ENCODE measurements at places on chromosomes 1 and 21. TPM values are rescaled to one million over a fixed set of nuclear protein-coding genes. Genes with fewer than 3 reads are reported as not detected.

DNA sequence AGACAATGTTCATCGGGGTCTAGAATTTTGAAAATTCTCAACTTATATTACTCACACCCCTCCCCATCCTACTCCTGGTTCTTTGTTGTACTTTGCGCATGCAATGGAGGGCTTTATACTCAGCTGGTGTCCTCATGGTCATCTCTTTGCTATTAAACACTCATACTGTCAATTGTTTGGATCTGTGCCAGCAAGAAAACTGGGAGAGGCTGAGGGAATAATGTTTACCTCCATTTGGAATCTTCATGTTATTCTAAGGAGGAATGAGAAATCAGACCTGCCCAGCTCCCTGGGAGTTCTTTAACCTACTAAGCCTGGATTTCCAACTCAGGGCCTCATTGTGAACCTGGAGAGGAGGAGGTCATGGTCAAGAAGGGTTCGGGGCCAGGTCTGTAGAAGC, 143.9 kb upstream of the DNAH14 start:
- no peak for DNase-seq

GRCh38 chr1:14666962-14667650, 68.6 kb downstream of the KAZN start:
- DNase-seq: no peak

GRCh38 chr1:220031287-220031686, 15.0 kb downstream of the EPRS1 start:
- no peak for DNase-seq

CSF3R gene
- not detected for total RNA-seq

SYTL1 gene
- total RNA-seq: 3.2 TPM

DNA sequence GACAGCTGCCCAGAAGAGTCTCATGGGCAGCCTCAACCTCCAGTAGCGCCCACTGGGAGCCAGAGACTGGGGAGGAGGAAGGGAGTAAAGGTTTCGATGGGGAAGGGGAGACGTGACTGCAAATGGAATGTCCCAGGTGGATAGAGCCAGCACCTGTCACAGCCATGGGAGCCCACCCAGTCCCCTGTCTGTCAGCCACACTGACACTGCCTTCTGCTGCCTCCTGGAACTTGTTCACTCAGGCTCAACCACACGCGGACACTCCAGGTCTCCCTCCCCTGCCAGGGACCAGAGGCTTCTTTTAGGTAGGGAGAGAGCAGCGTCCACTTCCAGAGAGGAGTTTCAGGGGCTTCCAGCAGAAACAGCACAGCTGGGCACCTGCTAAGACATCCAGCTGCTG, 346.3 kb downstream of the NPHP4 start:
- no peak for DNase-seq

NEGR1 gene
- 0.51 TPM for total RNA-seq

DNA sequence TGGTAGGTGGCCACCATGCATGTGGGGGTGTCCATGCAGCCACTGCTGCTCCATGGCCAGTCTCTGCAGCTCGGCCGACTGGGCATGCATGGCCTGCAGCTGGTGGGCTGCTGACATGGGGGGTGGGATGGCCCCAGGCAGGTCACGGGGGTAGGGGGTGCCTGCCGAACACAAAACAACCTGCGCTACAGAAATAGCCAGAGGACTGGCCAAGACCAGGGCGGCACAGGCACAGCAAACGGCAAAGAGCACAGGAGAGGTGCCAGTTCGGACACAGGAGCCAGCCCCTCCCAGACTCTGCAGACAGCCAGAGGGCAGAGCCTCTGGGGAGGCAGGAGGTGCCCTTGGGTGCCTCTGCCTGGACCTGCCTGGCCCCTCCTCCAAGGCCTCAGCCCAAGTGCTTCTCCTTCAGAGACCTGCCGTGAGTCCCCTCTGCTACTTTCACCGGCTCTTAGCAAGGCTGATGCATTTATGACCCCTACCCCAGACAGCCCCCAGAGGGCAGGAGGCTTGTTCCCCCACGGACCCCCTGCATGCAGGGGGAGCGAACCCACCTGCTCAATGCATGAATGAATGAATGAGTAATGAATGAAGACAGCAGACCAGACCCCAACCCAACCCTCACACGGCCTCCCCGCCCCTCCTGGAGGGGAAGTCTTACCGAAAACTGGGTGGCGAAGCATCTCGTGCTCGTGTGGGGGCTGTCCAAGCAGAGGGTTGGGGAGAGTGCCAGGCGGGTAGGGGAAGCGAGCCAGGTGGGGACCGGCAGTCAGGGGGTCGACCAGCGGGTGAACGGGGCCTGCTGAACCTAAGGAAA, 37.7 kb downstream of the SLC45A1 start:
- DNase-seq: no peak

ITLN2 gene
- not detected for total RNA-seq

DNA sequence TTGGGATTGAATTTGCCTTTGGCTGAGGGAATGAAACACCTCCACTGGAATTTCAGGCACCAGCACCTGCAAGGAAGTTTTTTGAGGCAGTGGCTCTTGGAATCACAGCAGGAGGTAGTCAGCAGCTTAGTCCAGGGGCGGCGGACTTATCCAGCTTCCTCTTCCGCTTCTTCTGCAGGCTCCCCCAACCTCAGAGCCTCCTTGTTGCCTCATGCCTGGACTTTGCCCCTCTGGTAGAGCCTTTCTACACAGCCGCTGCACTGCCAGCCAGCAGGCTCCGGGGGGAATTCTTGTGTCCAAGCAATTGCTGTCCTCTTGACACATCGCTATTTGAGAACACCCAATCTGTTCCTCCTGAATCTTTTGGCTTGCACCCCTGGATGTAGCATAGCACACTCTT, 4.4 kb upstream of the RHEX start:
- no peak for DNase-seq

- DNase-seq: no peak
Measured at GRCh38 chr1:203403586-203403985, 52.7 kb upstream of the FMOD start.

DNA sequence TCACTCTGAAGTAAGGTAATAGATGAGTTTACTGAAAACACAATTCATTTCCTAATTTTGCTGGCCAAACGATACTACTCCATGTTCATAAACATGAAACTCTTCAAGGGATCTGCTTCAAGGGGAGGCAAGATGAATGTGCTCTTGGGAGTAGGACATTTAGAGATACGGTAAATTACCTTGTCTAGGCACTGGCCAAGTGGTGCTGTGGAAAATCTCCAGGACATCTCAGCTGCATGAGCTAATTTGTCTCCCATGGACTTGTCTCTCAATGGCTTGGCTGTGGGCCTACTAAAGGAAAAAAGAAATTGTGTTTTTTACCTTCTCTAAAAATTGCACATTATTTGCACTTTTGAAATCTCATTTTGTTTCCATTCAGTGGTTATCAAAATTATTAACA, 780.6 kb downstream of the LTN1 start:
- DNase-seq: no peak

OBSCN gene
- 25.7 TPM for total RNA-seq

- DNase-seq: no peak
Measured at GRCh38 chr1:167105271-167106118, 11.6 kb downstream of the STYXL2 start.

GRCh38 chr21:15222707-15223106, 157.9 kb upstream of the NRIP1 start:
- no peak for DNase-seq

RBM8A gene
- total RNA-seq: 206 TPM

TCHH gene
- 0.49 TPM for total RNA-seq

DNA sequence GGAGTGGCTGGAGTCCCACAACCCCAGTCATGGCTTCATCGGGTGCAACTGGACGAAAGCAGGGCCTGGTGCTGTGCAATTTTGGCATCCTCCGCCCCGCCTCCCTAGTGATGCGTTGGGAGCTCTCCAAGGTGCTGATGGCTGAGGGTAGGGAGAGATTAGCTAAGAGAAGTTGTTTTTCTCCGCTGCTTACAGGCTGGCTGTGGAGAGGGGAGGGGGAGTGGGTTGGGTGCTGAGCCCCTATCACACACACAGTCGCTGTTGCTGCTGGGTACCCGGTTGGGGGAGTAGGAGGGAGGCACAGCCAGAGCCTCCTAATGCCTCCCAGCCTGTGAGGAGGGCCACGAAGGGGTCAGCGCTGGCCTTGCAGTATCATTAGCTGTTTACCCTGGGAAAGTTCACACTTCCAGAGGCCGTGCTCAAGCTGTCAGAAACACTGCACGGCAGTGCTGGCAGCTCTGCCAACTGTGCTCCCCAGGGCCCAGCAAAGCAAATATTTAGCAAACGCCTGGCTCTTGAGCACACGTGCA, 110.0 kb downstream of the GRIK3 start:
- no peak for DNase-seq

- no peak for DNase-seq
Measured at GRCh38 chr1:210696709-210697108, 368.0 kb downstream of the HHAT start.

DNA sequence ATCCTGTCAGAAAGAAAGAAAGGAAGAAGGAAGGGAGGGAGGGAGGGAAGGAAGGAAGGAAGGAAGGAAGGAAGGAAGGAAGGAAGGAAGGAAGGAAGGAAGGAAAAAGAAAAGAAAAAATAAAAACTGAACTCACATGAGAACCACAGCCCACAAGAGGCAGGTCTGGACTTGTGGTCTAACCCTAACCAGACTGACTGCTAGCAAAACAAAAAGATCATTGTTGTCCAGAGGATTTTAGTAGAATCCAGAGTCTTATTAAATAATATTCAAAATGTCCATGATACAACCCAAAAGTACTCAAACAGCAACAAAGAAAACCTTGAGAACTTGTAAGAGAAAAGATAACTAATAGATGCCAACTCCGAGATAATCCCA, 4.7 kb upstream of the ITGB2 start:
- DNase-seq: no peak

GRCh38 chr1:11784993-11785769, 20.6 kb downstream of the MTHFR start:
- peak; percentile 81 for DNase-seq

DNA sequence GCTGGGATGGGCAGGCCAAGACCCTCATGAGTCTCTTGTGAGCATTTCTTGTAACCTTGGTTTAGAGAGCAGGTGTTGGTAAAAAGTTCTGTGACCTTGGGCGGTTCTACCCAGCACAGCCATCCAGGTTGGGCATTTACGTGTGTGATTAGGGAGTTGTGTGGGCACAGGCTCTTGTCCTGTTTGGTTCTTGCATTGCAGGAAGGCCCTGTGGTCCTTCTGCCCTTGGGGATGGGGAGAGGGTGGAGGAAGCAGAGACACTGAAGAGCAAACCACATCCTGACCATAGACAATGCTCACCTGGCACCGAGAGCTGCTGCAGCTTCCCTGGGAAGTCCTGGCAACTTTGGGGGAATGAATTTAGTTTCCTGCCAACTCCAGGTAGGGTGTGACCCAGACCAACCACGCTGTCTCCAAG, 25.6 kb downstream of the RNF187 start:
- DNase-seq: no peak

DNA sequence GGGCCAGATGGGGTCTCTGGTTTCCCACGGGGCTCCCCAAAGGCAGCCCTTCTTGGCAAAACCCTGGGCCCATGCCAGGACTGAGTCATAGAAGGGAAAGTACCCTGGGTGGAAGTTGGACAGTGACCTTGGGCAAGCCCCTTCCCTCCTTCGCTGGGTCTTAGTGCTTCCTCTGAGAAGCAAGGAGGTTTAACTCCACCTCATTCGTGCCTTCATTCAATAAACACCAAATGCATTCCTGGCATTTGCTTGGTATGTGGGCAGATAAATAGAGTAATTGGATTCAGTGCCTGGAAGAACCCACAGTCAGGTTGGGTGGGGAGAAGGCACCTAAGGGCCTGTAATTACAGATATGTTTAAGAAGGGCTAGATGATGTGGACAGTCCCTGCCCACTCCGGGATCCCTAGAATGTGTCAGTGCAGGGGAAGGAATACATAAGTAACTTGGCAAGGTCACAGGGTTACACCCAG, 36.3 kb upstream of the CITED4 start:
- DNase-seq: no peak

DNA sequence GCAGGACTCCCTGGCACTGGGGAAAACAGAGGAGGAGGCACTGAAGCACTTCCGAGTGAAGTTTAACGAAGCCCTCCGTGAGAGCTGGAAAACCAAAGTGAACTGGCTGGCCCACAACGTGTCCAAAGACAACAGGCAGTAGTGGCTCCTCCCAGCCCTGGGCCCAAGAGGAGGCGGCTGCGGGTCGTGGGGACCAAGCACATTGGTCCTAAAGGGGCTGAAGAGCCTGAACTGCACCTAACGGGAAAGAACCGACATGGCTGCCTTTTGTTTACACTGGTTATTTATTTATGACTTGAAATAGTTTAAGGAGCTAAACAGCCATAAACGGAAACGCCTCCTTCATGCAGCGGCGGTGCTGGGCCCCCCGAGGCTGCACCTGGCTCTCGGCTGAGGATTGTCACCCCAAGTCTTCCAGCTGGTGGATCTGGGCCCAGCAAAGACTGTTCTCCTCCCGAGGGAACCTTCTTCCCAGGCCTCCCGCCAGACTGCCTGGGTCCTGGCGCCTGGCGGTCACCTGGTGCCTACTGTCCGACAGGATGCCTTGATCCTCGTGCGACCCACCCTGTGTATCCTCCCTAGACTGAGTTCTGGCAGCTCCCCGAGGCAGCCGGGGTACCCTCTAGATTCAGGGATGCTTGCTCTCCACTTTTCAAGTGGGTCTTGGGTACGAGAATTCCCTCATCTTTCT, 75.5 kb downstream of the PIK3CD start:
- no peak for DNase-seq

DNA sequence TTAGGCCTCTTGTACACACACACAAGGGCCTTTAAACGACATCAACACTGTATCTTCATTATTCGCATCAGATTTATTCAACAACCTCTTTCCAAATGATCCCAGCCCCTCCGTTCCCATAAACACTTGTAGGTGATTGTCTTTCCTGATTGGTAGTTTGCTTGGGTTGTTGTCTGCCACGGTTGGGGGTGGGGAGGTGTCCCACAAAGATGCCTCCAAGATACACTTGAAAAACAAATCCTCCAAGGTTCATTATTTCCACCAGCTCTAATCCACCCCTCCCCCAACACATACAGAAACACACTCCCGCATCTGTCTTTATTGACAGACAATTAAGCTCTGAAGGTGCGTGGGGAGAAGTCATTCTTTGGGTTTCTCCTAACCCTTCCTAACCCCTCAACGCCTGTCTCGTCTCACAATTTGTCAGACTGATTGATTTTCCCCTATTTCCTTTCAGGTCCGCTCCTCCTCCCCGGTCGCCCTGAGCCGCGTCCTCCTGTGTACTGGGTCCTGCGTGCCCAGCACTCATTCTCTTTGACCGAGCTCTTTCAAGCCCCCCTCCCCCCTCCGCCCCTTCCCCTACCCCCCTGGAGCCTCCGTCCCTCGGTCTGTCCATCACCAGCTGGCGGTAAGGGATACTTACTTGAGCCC, 1.4 kb downstream of the WDR26 start:
- peak; percentile 62 for DNase-seq

- DNase-seq: no peak
Measured at GRCh38 chr1:17664322-17664721, 90.8 kb upstream of the ACTL8 start.

All from glutamatergic neuron (in vitro differentiated cells).